ENCODE measurements at places on chromosomes 11 and 22.

DNA sequence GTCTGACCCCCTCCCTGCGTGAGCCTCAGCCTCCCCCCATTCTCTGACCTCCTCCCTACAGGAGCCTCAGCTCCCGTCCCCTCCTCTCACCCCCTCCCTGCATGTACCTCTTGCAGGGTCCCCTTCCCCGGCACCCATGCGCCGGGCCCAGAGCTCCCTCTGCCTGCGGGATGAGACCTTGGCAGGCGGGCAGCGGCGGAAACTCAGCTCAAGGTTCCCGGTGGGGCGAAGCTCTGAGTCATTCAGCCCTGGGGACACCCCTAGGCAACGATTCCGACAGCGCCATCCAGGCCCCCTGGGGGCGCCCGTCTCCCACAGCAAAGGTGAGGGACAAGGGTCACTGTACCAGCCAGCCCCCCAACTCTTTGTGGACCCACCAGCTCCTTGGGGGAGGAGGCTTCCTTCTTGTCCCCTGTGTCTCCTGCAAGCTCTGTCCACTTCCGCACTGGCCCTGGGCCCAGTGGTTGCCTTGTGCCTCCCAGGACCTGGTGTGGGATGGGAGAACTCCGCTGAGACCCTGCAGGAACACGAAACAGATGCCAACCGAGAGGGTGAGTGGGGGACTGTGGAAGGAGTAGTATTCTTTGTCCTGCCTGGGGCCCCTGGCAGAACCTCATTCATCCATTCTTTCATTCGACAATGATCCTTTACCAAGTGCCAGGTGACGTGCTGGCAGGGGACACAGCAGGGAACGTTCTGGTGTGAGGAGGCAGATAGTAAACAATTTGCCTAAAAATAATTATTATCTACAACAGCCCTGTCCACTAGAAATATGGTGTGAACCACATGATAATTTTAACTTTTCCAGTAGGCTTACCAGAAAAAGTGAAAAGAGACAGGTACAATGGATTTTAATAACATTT is 3.7 kb upstream of the RPS6KA4 start:
- no peak for DNase-seq

GRCh38 chr22:44473580-44473979 is 24.5 kb downstream of the RTL6 start:
- DNase-seq: no peak

DNA sequence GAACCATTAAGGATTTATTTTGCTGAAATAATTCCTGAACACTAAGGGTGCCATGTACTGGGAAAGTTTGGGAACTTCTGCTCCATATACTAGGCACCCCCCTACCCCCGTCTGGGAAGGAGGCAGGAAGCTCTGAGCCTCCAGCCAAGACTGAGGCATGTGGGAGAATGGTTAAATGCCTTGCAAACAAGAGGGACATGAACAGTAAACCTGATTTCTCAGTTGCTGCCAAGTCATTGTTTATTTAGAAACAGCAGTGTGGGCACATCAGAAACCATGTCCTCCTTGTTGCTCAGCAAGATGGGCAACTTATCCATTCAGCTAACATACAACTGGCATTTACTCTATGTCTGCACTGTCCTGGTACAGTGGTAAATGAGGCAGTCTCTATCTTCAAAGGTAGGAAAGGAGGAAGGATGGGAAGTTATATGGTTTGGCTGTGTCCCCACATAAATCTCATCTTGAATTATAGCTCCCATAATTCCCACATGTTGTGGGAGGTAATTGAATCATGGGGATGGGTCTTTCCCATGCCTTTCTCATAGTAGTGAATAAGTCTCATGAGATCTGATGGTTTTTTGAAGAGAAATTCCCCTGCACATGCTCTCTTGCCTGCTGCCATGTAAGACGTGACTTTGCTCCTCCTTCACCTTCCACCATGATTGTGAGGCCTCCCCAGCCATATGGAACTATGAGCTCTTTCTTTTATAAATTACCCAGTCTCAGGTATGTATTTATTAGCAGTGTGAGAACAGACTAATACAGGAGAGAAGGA is 459.1 kb downstream of the MIAT start:
- no peak for DNase-seq

DNA sequence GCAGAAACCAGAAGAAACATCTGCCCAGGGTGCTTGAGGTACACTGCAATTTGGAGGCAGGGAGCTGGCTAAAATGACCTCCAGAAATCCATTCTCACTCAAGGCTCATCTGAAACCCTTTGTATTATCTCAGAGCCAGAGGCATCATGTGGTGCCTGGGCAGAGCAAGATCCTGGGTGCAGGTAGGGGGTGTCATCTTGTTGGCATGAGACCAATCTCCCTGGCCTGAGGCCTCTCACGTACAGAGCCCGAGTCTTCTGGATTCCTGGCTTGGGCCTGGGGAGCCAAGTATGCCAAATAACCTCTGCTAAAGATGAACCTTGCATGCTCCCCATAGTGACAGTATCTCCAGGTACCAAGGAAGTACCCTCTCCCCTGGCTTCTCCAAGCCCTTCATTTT is 2.4 kb downstream of the LMO1 start:
- no peak for DNase-seq

DNA sequence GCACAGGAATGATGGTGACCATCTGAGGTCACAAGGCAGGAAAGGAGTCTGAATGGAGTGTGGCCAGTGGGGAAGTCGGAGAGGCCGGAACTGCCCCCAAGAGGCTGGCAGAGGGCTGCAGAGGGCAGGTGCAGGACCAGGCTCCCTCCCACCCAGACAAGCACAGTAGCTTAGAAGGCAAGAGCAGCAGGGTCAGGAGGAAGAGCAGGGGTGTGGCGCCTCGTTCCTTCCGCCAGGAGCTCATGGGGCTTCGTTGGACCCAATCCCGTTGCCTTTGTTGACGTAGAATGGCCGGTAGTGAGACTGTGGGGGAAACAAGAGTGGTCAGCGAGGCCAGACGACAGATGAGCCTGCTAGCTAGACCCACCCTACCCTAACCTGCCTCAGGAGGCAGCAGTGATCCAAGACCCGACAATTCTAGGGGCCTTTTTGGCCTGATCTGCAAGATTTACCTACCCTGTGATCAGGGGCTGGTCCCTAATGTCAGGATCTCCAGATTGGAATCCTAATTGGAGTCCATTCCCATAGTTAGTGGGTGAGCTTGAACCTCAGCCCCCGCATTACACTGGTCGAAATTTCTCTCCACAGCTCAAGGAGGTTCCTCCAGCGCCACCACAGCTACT is 25.6 kb downstream of the TRIM29 start:
- no peak for DNase-seq

GRCh38 chr22:46537225-46537945 is at the start of gene CELSR1:
CELSR1 (minus strand) TSS chr22:46537620; CDS start chr22:46537170, 450 bp downstream.
- DNase-seq: no peak

DNA sequence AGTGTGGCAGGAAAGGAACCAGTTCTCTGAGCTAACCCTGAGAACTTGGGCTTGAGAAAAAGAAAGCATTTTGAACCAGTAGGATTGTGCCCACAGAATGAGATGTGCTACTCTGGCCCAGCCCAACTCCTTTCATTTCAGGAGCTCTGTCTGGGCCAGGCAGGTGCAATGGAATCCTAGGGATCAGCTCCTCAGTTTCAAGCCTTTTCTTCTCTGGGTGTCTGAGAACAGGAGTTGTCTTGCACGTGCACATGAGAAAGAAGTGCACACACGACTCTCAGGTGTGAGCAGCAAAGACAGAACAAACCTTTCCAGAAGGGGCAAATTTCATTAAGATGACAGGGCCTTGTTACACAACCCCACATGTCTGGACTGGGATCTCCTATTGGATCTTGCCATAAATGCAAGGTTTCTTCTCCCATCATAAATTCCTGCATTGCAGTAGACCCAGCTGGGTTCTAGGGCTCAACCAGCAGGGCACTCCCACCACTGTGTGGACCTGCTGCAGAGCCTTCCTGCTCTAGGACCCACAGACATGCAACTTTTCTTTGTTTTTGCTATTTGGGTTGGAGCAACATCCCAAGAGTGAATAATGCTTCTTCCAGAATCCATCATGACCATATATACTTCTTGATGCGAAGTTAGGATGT is 24.5 kb upstream of the GGTLC2 start:
- DNase-seq: no peak

DNA sequence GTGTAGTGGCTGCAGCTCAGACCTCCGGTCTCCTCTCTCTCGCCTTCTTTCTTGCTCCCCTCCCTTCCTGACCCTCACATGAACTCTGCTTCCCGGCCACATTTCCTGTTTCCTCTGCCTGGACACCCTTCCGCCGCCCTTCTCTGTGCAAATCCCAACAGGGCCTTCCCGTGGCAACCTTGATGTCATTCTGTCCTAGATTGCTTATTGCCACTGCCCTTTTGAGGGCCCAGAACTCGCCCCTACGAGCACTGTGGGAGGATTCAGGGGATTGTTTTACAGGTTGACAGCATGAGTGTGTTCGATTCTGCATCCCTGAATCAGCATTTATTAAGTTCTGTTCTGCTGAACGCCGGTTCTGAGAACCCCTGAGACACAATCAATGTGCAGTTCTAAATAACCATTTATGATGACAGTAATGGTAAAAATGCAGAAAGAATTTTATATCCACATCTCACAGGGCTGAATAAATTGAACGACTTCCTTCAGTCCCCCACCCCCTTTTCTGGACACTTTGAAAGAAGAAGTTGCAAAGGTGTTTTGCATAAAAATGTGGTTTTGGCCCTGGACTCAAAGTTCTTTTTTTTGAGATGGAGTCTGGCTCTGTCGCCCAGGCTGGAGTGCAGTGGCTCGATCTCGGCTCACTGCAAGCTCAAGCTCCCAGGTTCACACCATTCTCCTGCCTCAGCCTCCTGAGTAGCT is 6.4 kb downstream of the BATF2 start:
- DNase-seq: no peak

DNA sequence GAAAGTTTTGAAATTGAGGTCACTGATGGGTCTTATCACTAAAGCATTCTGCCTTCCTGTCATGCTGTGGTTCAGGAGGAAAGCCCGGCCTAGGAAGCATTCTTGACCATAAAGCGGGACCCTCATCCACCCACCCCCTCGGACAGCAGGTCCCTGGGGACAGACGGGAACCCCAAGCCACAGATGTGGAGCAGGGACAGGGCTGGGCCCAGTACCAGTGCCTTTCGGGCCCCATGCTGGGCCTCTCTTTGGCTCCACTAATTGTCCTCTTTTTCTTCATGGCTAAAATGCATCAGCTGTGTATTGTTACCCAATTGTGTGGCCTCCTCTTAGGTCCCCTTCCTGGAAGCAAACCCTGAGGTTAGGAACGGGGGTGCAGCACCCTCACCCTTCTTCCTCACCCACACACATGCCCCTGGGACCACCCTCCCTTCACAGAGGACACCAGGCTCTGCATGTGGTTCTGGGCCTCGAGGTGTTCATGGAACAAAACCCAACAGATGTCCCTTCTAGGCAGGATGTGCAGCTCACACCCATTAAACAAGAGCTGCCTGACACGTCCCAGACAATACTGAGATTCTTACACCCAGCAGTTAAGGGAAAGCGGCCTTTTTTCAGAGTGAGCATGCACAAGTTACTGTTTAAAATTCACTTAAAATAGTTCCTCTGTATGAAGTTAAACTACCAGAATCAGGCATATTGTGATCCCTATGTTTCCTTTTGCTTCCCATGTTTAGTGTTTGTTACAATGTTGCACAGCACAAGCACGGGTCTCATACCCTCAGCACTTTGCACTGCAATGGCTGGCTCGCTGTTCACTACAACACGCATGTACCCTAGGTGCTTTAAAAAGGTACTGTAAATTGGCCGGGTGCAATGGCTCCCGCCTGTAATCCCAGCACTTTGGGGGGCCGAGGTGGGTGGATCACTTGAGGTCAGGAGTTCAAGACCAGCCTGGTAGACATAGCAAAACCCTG is 807.6 kb downstream of the BRD1 start:
- DNase-seq: peak; percentile 28

GRCh38 chr11:65366340-65366773 is 11.8 kb downstream of the TIGD3 start:
- no peak for DNase-seq

DNA sequence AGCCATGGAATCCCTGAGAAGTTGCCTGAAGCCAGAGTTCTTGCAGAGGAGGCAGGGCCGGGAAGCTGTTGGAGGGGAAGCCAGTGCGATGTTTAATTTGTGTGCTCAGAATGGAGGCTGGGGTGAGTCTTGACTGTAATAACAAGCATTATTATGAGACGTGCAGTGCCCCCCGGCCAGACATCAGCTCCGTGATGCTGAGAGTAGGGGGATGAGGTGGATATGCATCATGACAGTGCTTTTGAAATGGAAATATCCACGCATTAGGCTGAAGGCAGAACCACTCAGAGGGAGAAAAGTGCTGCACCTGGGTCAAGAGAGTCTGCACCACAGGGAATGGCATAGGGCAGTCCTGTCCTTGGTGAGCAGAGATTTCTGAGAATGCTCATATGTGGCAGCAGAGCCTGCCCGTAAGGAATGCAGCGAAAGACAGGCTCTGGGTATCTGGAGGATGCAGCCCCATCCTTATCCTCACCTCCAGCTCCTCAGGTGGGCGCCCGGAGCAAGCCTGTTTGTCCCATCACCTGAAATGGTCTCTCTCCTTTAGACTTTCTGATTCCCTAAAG is 37.6 kb upstream of the SEZ6L start:
- DNase-seq: no peak

GRCh38 chr11:76069001-76069400 is 137.3 kb downstream of the WNT11 start:
- no peak for DNase-seq

DNA sequence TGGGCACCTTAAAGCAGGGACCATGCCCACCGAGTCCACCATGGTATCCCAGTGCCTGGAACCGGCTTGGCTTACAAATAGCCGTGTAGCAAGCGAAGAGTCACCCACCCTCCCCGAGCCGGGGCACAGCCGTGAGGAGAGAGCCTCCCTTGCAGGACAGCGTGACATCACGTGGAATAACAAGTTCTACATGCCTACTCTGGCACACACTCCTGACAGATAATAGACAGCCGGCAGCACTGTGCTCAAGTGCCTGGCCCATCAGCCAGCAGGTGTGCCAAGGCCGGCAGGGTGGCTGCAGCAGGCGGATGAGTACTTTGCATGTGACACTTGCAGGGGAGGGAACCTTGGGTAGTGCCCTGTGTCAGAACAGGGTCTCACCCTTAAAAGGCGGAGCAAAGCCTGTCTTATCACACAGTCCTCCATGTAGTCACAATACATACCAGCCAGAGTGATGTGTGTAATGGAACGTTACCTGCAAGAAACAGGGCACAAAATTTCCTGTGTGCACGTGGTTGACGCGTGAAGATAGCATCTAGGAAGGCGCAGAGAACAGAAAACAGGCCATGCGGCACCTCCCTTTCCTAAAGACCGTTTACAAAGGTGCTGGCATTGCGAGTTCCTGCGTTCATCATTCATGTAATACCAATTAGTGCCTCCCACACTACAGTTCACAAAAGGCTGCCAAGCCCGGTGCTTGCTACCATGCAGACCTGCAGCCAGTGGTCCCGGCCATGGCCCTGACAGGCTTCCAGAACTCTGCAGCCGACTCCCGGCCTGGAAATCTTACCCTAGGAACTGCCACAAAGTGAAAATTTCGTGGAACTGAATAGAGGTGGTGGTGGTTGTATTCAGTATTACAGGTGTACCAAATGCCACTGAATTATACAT is 16.4 kb downstream of the TOM1 start:
- DNase-seq: no peak

Measured in activated CD8-positive, alpha-beta memory T cell treated with anti-CD3 and anti-CD28 coated beads, Interleukin-2, amount 10 ng/mL, durations not matched to agents 7 days and 5 days (primary cell).